ENCODE measurements at places on chromosomes 5 and 9. TPM values are rescaled to one million over a fixed set of nuclear protein-coding genes. Genes with fewer than 3 reads are reported as not detected.

- H3K4me1 ChIP-seq, result no peaks in the 10 kb centered on the region
- no peaks in the 10 kb centered on the region for H3K36me3 ChIP-seq
- H3K27ac ChIP-seq, result no peak overlapping the region
Observed at GRCh38 chr9:86434039-86434726, 80.0 kb upstream of the TUT7 start.

RBM22 gene
- total RNA-seq, result 47.2 TPM

ACSL6 gene
- total RNA-seq, result 0.71 TPM

DNA sequence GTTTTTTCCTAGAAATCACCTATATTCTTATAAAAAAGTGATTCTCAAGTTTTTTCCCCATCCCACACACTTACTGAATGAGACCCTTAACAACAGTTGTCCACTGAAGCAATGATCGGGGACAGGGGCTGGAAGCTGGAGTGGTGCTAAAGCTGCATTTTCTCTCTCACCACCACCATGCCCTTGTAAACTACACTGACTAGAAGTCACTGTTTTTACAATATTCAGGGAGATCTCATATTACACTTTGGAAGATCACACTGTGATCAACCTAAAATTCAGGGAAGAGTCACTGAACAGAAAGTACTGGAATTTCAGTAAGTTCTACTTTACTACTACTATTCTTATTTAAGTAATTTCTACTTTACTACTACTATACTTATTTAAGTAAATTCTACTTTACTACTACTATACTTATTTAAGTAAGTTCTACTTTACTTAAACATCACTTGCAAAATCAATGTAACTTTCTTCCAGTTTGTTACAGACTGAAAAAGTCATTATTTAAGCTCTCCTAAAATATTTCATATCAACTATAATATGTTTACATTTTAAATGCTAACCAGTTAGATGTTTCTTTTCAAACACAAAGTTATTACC lies 164.3 kb downstream of the AGTPBP1 start:
- H3K4me3 ChIP-seq, result no peak overlapping the region
- no peaks in the 10 kb centered on the region for H3K4me1 ChIP-seq
- no peaks in the 10 kb centered on the region for H3K36me3 ChIP-seq

DNA sequence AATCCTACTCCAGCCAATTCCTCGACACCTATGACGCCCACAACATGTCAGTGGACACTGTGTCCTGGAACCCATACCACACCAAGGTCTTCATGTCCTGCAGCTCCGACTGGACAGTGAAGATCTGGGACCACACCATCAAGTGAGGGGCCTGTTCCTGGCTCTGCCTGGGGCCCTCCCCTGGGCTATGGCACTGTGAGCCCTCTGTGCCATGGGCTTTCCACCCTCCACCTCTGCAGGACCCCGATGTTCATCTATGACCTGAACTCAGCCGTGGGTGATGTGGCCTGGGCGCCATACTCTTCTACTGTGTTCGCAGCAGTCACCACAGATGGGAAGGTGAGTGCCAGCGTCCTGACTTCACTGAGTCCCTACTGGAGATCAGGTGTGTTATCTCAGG lies 8.4 kb downstream of the ENHO start:
- no peaks in the 10 kb centered on the region for H3K36me3 ChIP-seq
- no peak overlapping the region for H3K4me3 ChIP-seq
- H3K27me3 ChIP-seq, result no peaks in the 10 kb centered on the region
- no peak overlapping the region for H3K27ac ChIP-seq

GRCh38 chr5:68730220-68730978 lies 363.4 kb upstream of the SLC30A5 start:
- H3K4me3 ChIP-seq, result no peak overlapping the region
- H3K27me3 ChIP-seq, result no peaks in the 10 kb centered on the region
- DNase-seq, result no peak
- H3K36me3 ChIP-seq, result no peaks in the 10 kb centered on the region
- no peak overlapping the region for H3K27ac ChIP-seq

DNA sequence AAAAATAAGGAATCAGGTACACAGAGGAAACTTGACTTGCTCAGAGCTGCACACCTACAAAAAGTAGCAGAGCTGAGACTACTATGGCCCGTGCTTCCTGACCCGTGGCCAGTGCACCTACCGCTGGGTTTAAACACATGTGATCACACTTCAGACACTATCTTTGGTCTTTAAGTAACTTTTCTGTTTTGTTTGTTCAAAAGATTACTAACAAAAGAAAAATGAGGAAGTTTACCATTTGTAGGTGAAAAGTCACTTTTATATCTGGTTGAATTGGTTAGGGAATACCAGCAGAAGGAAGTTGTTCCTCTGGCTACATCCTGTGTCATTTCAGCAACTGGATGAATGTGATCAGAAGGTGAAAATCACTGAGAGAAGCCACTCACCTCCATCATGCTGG lies 6.5 kb upstream of the SYK start:
- peak; percentile 27 for DNase-seq
- H3K36me3 ChIP-seq, result no peaks in the 10 kb centered on the region
- no peak overlapping the region for H3K4me3 ChIP-seq
- H3K27ac ChIP-seq, result peak overlapping the region; percentile 32

IL13 gene
- not detected for total RNA-seq

TAF11L5 gene
- total RNA-seq, result not detected

NTRK2 gene
- total RNA-seq, result 130 TPM

- H3K4me1 ChIP-seq, result no peaks in the 10 kb centered on the region
- no peak overlapping the region for H3K27ac ChIP-seq
- H3K27me3 ChIP-seq, result no peaks in the 10 kb centered on the region
- H3K4me3 ChIP-seq, result no peak overlapping the region
Observed at GRCh38 chr5:25863811-25864210, 1174.6 kb downstream of the CDH9 start.

DNA sequence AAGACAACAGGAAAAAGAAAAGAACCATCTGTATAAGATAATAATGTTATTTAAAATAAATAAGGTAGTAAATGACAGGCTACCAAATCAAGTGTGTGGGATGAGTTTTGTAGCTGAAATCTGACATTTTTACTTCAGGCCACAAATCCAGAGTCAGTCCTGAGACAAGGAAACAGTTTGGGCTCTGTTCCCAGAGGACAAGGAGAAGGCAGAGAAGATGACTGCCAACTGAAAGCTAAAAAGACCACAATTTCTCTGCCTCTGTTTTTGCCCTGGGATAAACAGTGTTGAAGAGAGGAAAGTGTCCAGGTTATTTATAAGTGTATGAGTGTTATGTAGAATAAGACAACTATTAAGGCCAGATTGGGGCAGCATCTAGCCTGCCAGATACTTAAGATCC lies 180.5 kb downstream of the NFIB start:
- DNase-seq, result no peak
- no peak overlapping the region for H3K4me3 ChIP-seq
- H3K36me3 ChIP-seq, result no peaks in the 10 kb centered on the region
- no peak overlapping the region for H3K27ac ChIP-seq

PCDHGA1 gene
- total RNA-seq, result 0.63 TPM

DNA sequence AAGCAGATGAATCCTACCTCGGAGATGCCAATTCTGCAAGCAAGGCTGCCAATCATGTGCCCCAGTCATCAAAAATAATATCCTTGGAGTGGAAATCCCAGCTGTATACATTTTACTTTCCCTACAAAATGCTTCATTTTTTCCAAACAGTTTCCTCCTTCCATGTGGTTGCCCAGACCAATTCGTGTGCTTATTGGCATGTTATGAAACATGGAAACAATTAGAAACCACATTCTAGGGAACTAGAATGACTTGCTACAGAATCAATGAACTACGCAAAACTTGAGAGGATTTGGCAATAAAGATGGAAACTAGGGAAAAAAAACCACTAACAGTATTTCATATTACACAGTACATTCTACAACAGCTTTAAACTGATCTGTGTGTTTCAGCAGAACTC lies 584.5 kb upstream of the DMAC1 start:
- no peaks in the 10 kb centered on the region for H3K36me3 ChIP-seq
- DNase-seq, result no peak
- no peak overlapping the region for H3K4me3 ChIP-seq
- no peak overlapping the region for H3K27ac ChIP-seq

GRCh38 chr5:25345240-25345771 lies 700.5 kb upstream of the CDH10 start:
- no peak overlapping the region for H3K27ac ChIP-seq
- H3K4me1 ChIP-seq, result no peaks in the 10 kb centered on the region
- no peak overlapping the region for H3K4me3 ChIP-seq
- DNase-seq, result no peak
- no peaks in the 10 kb centered on the region for H3K27me3 ChIP-seq

TAF11L10 gene
- not detected for total RNA-seq

DNA sequence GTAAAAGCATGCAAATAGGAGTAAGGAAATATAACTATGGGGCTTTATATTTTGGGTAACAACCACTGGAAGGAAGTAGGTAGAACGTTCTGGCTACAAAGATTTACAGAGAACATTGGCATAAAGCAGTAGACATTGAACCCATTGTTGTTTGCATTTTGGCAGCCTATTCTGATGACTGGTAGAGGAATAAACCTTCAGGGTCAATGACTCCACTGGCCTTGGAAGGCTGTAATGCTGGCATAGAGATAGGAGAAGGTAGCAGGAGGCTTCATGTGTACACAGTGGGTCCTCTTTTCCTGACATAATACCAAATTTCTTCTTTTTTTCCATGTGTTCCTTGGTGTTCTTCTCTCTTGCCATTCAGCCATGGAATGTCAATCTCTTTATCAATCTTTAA lies 462.8 kb upstream of the ZNF462 start:
- no peak overlapping the region for H3K4me3 ChIP-seq
- H3K27me3 ChIP-seq, result no peaks in the 10 kb centered on the region
- DNase-seq, result no peak
- no peaks in the 10 kb centered on the region for H3K4me1 ChIP-seq
- no peak overlapping the region for H3K27ac ChIP-seq

GRCh38 chr5:152551061-152551460 lies 146.0 kb upstream of the NMUR2 start:
- DNase-seq, result no peak
- H3K27ac ChIP-seq, result no peak overlapping the region
- peaks cover 7% of the 10 kb centered on the region for H3K4me1 ChIP-seq
- no peaks in the 10 kb centered on the region for H3K27me3 ChIP-seq

MOB3B gene
- 17.6 TPM for total RNA-seq

PCDHGA5 gene
- total RNA-seq, result 3.7 TPM

DNA sequence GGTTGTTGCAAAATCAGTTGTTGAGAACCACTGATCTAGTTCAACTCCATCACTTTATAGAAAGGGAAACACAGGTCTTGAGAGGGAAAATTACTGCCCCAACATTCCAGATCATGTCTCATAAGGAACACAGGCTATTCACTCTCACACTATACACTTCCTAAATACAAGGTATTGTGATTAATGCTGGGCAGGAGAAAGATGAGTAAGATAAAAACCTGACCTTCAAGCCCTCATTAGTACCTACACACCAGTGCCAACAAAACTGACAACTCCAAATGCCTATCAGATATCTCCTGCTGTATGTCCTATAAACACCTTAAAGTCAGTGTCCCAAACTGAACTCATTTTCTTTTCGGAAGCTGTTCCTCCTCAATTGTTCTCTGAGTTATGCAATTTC lies 8.2 kb downstream of the GNE start:
- no peak for DNase-seq
- no peak overlapping the region for H3K4me3 ChIP-seq
- peaks cover 7% of the 10 kb centered on the region for H3K36me3 ChIP-seq
- H3K27me3 ChIP-seq, result no peaks in the 10 kb centered on the region

DNA sequence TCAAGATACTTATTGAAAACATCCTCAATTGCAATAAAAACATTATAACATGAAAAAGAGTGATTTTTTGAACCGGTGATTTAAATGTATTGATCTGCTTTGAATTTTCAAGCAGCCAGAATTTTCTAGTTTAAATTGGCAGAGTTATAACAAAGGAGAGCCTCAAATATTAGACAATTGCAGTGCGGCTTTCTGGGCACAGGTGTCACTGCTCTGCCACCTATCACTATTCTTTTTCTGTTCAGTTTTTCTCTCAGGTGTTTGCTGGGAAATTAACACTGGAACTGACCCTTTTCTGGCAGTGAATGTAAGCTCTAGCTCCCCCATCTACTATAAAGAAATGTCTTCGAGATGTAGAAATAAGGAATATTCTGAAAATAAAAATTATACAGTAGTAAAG lies 23.0 kb downstream of the ZBED3 start:
- DNase-seq, result peak; percentile 14
- H3K36me3 ChIP-seq, result peaks cover 9% of the 10 kb centered on the region
- no peak overlapping the region for H3K4me3 ChIP-seq
- no peaks in the 10 kb centered on the region for H3K4me1 ChIP-seq

DNA sequence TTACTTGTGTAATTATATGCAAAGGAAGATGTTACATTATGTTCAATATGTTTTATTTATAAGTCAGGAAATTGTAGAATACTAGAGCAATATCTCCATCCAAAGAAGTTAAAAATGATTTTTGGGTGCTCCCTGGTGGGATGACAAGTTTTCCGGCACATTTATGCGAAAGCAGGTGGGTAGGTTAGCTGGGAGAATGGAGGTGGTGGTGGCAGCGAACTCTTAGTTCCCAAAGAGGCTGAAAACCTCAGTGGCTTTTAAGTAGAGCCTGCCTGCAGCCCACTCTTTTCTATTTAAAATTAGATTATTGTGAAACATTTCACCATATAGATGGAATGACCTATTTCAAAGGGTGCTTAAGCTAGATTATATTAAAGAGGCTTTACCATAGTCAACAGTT lies 51.8 kb downstream of the ANKRD33B start:
- H3K36me3 ChIP-seq, result no peaks in the 10 kb centered on the region
- H3K27ac ChIP-seq, result no peak overlapping the region
- no peaks in the 10 kb centered on the region for H3K4me1 ChIP-seq
- H3K4me3 ChIP-seq, result no peak overlapping the region
- H3K27me3 ChIP-seq, result no peaks in the 10 kb centered on the region

SLIT3 gene
- 77.2 TPM for total RNA-seq

DNA sequence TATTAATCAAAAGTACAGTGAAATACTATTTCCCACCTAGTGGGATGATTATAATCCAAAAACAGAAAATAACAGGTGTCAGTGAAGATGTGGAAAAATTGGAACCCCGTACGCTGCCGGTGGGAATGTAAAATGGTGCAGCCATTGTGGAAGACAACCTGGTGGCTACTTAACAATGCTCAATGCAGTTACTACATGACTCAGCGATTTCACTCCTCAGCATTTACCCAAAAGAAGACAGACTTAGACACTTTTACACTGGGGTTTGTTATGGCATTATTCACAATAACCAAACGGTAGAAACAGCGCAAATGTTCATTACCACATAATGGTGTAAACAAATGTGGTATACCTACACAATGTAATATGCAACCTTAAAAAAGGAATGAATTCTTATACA lies 23.9 kb downstream of the SECISBP2 start:
- H3K4me1 ChIP-seq, result peaks cover 6% of the 10 kb centered on the region
- no peak for DNase-seq
- H3K27me3 ChIP-seq, result no peaks in the 10 kb centered on the region

SOX30 gene
- total RNA-seq, result not detected
